ENCODE measurements at places on chromosomes 3 and 15.
A peak's percentile ranks its signal among the peaks of the same experiment; 100 is the strongest.

- no peak for DNase-seq
Measured at GRCh38 chr3:153373606-153374005, 211.6 kb downstream of the RAP2B start.

DNA sequence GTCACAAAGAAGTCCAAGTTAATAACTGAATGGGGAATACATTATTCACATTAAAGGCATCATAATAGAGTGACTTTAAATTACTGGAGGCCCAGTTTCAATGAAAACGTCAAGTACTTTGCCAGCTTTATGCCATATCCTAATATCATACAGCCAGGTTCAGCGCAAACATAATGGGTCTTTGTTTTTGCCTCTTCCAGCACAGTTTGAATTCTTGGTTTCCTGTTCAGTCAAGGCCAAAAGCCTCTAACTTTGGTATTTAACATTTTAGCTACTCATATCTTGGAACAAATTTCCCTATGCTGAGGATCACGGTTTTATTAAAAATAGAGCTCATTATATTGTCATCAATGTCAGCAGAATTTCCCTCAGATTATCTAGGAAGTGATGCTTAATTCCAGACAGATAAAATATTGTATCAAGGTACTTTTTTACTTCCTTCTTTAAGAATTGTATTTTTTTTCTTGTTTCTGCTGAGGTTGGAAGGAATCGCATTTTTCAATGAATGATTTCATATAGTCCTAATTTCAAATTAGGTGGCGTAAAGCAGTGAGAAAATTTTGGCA, 269.2 kb downstream of the THRB start:
- DNase-seq = no peak

GRCh38 chr15:57284535-57284934, 91.8 kb upstream of the CGNL1 start:
- no peak for DNase-seq

- DNase-seq = no peak
Measured at GRCh38 chr15:85527895-85528294, 147.5 kb downstream of the AKAP13 start.

DNA sequence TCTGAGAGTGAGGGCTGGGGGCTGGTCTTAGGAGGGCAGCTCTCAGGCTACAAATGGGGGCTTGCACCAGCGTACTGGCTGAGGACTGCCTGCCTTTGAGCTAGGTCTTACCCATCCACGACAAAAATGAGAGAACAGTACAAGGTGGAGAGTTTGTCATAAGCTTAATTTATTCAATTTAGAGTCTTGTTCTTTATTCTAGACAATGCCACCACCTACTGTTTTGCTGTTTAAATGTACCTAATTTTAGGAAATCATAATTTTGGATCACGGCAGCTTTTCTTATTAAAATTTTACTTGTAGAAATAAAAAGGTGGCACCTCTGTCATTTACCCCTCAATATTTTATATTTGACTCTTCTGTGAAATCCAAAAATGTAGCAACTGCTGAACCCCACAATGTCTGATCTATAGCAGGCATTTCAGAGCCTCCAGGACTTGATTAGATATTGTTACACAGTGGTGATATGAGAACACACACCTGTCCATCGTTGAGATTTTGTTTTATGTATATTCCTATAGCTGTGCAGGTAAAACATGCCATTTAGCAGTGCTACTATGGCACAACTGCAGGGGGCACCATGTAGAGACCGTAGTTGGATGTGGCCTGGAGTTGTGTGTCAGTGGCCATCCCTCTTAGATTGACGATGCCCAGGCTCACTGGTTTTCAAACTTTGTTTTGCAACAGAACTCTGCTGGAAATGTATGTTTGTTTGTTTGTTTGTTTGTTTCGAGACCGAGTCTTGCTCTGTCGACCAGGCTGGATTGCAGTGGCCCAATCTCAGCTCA, 88.6 kb downstream of the SLCO3A1 start:
- DNase-seq = no peak

- peak; percentile 69 for DNase-seq
Measured at GRCh38 chr15:60520825-60521368, 42.0 kb upstream of the ICE2 start.

GRCh38 chr3:8846176-8846575, 76.8 kb upstream of the OXTR start:
- no peak for DNase-seq

GRCh38 chr3:14768881-14769280, 49.9 kb upstream of the FGD5 start:
- DNase-seq = no peak

- no peak for DNase-seq
Measured at GRCh38 chr3:43224405-43225073, 61.8 kb upstream of the SNRK start.

DNA sequence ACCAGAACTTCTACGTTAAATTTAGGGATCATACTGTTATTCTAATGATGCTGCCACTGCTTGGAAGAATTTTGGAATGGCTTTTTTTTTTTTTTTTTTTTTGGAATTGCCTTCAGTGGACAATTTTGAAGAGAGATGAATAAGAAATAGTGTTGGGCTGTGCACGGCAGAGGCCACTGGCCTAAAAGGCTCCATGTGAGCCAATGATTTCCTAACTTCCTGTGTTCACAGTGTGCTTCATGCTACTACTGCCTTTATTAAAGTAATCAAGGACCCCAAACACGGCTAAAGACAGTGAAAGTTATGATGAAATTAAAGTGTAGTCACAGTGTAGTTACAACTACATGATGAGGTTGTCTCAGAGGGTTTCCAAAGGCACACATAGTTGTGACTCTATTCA, 100.8 kb upstream of the TNFAIP8L3 start:
- DNase-seq = no peak

Measured in HS-27A (cell line).